ENCODE measurements at places on chromosomes 12 and 14.
A peak's percentile ranks its signal among the peaks of the same experiment; 100 is the strongest.

GRCh38 chr14:61811882-61812346 lies 49.7 kb downstream of the SNAPC1 start:
- DNase-seq: no peak

- DNase-seq: no peak
These were observed 401.3 kb downstream of the DIO2 start for GRCh38 chr14:79809849-79810612.

- DNase-seq: no peak
These were observed 245.9 kb upstream of the DDHD1 start for GRCh38 chr14:53399057-53399456.

GRCh38 chr12:28374556-28374955 lies 184.3 kb downstream of the CCDC91 start:
- no peak for DNase-seq

GRCh38 chr12:27498149-27498548 lies 25.9 kb upstream of the PPFIBP1 start:
- DNase-seq: no peak

- no peak for DNase-seq
These were observed 8.1 kb downstream of the PTPN6 start for GRCh38 chr12:6959058-6959804.

DNA sequence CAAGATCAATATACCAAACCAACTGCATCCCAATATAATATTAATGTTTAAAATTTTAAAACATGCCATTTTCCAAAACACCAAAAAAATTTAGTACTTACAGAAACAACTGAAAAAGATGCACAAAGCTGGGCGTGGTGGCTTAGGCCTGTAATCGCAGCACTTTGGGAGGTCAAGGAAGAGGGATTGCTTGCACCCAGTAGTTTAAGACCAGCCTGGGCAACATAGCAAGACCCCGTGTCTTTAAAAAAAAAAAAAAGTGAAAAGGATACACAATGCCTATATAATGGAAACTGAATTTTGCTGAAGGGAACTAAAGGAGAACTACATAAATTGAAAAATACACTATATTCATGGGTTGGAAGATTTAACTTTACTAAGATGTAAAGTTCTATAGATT lies 149.5 kb downstream of the RMST start:
- DNase-seq: no peak

DNA sequence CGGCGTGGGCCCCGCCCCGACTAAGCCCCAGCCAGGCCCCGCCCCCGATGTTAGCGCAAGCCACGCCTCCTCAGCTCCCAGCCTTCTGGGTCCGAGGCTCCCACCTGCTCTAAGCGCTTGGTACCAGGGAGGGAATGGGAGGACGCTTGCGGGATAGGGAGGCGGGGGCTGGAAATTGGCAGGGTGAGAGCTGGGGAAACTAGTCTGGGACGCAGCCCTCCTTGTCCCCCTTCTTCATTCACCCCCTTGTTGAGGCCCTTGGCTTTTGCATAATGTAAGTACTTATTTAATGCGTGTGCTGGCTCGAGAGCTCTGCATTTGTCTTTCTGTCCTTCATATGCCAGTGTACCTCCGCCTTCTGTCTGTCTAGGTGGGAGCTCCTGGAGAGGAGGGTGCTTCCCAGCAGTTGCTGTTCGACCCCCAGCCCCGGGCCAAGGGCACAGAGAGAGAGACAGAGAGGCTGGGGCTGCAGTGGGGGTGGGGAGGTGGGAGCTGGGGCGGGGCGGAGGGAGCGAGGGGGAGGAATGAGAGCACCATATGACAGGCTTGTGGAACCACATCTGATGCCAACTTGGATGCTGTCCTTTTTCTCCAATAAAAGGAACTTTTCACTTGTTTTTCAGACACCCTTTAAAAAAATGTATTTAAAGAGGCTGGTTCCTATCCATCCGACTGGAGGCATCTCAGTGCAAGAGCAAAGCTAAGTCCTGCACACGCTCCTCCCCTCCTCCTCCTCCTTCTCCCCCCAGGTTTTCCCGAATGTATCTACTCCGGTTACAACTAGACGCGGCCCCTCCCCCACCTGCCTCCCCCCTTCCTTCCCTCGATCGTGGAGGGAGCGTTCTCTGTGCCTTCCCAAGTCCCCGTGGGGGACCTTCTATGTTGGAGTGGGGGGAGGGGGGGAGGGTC lies 25.6 kb upstream of the MAP1LC3B2 start:
- peak; percentile 50 for DNase-seq

DNA sequence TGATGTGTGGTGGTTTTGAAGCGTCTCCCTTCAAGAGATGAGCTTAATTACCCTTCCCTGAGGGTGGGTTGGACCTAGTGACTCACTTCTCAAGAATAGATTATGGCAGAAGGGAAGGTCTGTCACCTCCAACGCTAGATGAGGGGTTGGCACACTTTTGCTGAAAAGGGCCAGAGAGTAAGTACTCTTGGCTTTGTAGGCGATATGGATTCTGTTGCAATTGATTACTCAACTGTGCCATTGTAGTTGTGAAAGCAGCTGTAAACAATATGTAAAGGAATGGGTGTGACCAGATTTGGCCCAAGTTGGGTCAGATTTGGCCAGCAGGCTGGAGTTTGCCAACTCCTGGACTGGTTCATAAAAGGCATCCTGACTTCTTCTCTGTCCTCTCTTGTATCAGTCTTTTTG lies 53.3 kb downstream of the SMIM41 start:
- DNase-seq: no peak
